ENCODE measurements at places on chromosomes 6 and 20.
A peak's percentile ranks its signal among the peaks of the same experiment; 100 is the strongest.

- DNase-seq, result peak; percentile 17
These were observed 754.5 kb downstream of the PTPRT start for GRCh38 chr20:42435230-42435629.

DNA sequence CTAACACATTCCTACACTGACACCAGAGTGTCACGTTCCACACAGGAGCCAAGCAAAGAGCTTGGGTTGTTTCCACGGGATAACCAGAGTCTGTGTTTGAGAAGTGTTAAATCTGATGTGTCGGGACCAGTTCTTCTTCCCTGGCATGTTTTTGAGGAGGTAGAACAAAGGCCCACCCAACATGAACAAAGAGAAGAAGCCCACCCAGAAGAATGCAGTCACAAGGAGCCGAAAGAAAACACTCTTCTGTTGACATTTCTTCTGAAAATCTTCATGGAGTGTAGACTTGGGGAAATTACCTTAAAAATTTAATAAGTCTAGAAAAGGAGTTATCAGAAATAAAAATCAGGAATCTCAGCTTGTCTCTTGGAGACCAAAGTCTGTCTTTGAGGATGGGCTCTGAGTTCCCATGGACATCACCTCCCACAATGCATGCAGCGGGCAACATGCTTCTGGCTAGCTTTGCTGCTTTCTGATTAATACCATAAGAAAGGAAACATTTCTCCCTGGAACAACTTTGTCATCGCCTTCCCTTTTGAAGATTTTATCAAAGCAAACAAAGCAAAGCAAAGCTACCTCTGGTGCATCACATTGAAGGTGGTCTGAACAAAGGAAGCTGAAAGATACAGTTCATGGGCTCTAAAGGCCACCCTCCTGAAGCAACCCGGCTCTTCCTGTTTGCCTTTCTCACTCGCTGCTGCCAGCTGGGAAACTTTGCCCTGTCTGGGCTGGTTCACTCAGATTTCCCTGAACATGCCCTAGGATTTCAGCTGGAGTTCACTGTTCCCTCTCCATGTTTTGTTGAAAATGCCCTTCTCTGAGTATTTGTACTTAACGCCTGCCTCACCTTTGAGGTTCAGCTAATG, 448.1 kb downstream of the KIF16B start:
- no peak for DNase-seq

DNA sequence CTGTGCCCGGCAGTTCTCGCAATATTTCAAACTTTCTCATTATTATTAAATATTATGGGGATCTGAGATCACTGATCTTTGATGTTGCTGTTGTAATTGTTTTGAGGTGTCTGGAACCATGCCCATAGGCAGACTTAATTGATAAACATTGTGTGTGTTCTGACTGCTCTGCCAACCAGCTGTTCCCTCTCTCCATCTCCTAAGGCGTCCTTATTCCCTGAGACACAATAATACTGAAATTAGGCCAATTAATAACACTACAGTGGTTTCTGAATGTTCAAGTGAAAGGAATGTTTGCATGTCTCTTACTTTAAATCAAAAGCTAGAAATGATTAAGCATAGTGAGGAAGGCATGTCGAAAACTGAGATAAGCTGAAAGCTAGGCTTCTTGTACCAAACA, 7.6 kb downstream of the MAPK14 start:
- no peak for DNase-seq

DNA sequence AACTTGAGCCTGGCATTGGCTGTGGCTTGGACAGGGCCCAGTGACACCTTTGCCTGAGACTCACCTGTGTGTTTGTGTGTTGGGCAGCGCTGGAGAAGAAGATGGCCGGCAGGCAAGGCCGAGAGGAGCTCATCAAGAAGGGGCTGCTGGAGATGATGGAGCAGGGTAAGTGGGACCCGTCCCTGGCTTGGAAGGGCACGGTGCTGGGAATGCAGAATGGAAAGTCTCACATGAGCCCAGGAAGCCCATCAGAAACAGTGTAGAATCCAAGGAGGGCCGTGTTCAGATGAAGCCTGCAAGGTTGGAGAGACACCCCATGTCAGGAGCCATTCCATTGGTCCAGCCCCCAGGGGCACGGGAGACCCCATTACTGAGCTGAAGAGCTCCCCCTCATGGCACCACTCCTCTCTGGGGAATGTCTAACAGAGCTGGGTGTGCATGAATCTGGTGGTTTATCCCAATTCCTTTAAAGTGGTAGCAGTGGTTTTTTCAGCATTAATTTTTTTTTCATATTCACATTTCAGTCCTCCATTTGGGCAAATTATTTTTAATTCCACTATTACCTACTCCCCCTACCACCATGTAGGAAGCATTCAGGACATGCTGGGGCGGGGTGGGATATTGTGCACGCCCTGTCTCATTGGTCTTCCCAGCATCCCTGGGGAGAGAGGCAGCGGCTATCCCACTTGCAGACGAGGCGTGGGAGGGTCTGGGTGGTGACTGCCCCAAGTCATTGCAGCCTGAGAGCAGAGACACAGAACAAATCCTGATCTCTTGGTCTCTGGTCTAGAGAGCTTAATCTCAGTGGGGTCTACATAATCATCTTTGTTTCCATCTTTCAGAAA, 143.6 kb downstream of the PHACTR3 start:
- no peak for DNase-seq

DNA sequence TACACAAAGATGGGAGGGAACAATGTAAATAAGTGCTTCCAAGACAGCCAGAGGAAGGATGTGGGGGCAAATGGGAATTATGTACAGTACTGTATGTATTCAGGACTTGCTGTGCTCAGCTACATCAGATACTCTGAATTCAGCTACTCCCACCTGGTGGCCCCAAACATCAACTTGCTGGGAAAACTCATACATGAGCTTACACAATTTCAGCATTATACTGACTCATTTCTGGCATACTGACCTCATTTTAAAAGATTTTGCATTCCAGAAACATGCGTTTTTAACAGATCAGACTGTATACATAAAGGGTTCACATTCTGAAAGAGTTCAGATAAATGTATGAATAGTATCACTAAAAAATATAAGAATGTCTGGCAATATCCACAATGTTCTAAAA, 59.7 kb downstream of the GPX5 start:
- no peak for DNase-seq

- DNase-seq, result no peak
These were observed 45.3 kb upstream of the RIN2 start for GRCh38 chr20:19712721-19713260.

- DNase-seq, result no peak
These were observed 60.1 kb downstream of the PRND start for GRCh38 chr20:4781637-4782377.

GRCh38 chr6:158837684-158838625, 18.8 kb upstream of the EZR start:
- DNase-seq, result no peak

GRCh38 chr20:45826381-45827019, 612 bp downstream of the TNNC2 start:
- no peak for DNase-seq

GRCh38 chr20:3716195-3716834, 3.9 kb upstream of the SIGLEC1 start:
- DNase-seq, result peak; percentile 71

Data from GM13976 (cell line).